ENCODE measurements at places on chromosomes 2 and 18.

DNA sequence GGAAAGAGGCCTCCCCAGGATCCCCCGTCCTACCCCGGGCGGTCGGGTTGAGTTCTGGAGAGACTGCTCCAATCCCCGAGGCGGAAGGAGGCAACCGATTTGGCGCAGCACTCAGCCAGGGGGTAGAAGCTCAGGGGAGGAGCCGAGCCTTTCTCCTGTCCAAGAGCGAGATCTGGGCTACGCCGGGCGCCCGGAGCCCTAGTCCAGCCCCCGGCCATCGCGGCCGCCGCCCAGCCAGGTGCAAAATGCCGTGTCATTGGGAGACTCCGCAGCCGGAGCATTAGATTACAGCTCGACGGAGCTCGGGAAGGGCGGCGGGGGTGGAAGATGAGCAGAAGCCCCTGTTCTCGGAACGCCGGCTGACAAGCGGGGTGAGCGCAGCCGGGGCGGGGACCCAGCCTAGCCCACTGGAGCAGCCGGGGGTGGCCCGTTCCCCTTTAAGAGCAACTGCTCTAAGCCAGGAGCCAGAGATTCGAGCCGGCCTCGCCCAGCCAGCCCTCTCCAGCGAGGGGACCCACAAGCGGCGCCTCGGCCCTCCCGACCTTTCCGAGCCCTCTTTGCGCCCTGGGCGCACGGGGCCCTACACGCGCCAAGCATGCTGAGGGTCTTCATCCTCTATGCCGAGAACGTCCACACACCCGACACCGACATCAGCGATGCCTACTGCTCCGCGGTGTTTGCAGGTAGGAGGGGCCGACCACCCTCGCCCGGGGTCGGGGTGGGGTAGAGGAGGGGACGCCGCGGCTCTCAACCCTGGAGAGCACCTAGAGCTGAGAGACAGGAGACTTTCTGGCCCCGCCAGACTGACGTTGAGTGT is at the start of gene DYSF:
Gene DYSF (plus strand): TSS at position 158 of the 817 bp plus-strand sequence.
- DNase-seq = no peak

GRCh38 chr18:63681449-63682340 is 20.0 kb upstream of the SERPINB3 start:
- DNase-seq = no peak

GRCh38 chr2:27802547-27802946 is 31.0 kb downstream of the MRPL33 start:
- no peak for DNase-seq

GRCh38 chr2:62455957-62456692 is 49.9 kb downstream of the TMEM17 start:
- no peak for DNase-seq

DNA sequence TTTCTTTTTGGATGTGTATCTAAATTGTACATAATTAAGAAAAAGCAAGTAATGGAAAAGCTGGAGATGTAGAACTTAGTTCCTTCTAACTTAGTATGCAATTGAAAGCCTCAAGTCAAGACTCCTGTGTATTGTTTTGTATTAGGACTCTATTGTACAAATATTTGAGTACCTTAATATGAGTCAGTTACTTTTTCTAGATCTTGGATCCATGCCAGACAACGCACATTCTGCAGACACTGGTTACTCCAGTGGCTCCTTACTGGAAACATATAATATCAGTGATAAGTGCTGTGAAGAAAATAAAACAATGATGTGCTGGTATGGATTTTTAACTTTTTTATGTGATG is 1.5 kb downstream of the SLC39A10 start:
- no peak for DNase-seq

GRCh38 chr18:23703057-23703986 is 14.1 kb downstream of the LAMA3 start:
- peak; percentile 42 for DNase-seq

DNA sequence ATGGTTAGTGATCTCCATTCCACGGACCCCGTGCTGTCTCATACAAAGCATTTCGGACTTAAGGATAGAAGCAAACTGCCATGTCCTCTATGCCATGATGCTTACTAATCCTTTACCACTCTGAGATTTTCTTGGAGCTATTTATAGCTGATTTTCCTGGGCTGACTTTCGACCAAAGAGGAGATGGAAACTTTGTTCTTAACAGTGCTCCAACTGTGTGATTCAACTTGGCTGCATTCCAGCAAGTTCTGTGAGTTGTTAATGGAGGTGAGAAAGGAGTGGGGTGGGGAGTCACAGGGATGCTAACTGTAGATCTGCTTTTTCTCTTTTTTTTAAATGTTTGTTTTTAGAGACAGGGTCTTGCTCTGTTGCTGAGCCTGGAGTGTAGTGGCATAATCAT is 45.5 kb upstream of the MSH2 start:
- DNase-seq = peak; percentile 81

- DNase-seq = no peak
Measured at GRCh38 chr2:109471658-109472057, 142.1 kb downstream of the SEPTIN10 start.

- DNase-seq = no peak
Measured at GRCh38 chr2:148613231-148614013, 31.1 kb upstream of the EPC2 start.

- DNase-seq = no peak
Measured at GRCh38 chr2:232439758-232440135, 16.2 kb upstream of the ALPI start.

DNA sequence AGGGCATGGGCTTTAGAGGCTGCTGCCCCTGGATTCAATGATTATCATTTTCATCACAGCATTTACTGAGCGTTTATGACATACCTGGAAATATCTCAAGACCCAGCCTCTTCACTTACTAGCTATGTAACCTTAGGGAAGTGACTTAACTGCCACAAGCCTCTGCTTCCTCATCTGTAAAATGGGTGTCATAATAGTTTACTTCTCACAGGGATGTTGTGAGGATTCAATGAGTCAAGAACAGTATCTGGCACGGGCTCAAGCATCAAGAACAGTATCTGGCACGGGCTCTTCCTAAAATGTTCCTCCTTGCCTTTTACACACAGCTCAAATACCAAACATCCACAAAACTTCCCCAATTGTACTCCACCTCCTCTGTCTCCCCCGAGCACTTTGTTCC is 31.4 kb downstream of the LGALSL start:
- DNase-seq = no peak

GRCh38 chr18:77140439-77141109 is 8.0 kb upstream of the MBP start:
- no peak for DNase-seq

- DNase-seq = no peak
Measured at GRCh38 chr2:233412405-233412804, 58.1 kb downstream of the DGKD start.

GRCh38 chr2:121830809-121831208 is 75.4 kb downstream of the TSN start:
- no peak for DNase-seq

GRCh38 chr2:135485441-135485840 is 45.6 kb downstream of the ZRANB3 start:
- no peak for DNase-seq

DNA sequence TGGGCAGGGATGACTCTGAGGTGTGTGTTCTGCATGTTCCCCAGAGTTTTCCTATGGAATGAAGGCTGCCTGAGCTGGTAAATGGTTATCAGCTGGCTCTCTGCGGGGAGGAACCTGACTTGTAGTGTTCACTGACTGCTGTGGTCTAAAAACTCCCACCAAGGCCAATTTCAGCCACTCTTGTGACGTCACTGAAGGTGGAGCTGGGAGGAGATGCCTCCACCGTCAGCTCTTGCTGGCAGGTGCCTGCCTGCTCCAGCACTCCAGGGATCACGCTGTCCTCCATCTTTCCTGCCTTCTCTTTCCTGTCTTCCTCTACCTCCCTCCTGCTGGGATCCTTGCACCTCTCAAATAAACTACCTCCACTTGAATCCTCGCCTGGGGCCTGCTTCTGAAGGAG is 209.5 kb upstream of the HS6ST1 start:
- no peak for DNase-seq

DNA sequence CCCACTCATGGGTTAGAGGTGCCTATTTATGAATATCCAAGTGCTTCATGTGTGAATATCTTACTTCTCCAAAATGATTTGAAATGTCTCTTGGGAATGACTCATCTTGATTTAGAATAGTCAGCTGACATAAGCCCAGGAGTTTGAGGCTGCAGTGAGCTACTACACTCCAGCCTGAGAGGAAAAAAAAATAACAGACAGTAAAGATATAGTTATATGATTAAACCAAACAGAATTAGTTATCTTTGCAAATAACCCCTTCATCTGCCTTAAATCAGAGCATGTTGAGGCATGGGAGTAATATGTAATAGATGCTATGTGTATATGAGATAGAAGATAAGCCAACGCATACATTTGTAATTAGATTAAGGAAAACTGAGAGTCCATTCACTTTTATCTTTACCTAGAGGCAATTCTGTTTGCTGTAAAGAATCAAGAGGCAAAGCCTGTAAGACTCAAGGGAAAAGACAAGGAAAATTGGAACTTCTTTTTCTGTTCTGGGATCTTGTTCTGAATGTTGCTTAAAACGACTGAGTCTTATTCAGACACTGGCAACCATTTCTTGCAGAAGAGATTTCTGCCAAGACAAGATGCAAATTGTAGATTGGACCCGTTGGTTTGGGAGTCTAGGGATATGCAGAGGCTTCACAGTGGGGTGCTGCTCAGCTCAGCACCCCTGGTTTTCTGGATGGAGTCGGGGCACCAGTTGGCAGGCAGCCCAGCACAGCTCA is 104.4 kb downstream of the LIPG start:
- DNase-seq = no peak

- DNase-seq = peak; percentile 61
Measured at GRCh38 chr2:69642709-69643601, 584 bp downstream of the AAK1 start.

GRCh38 chr2:111627256-111627655 is 256.7 kb downstream of the ANAPC1 start:
- no peak for DNase-seq

DNA sequence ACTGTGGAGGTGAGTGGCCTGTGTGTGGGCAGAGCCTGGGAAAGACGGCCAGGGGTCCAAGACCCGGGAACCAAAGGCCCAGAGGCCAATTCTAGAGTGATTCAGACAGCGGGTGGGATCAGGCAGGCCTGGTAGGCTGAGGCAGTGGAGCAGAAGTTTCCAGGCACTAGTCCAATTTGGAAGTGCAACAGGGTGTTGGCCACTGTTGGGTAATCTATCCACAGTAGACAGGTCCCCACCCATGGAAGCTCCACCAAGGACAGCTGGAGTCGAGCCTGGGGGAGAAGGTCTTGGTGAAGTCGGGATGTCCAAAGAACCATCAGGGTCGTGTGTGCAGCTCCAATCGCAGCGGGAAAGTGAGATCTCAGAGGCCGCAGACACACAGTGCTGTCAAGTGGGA is 125.8 kb upstream of the COPS8 start:
- no peak for DNase-seq

GRCh38 chr2:207423886-207424285 is 105.9 kb upstream of the CREB1 start:
- DNase-seq = no peak

DNA sequence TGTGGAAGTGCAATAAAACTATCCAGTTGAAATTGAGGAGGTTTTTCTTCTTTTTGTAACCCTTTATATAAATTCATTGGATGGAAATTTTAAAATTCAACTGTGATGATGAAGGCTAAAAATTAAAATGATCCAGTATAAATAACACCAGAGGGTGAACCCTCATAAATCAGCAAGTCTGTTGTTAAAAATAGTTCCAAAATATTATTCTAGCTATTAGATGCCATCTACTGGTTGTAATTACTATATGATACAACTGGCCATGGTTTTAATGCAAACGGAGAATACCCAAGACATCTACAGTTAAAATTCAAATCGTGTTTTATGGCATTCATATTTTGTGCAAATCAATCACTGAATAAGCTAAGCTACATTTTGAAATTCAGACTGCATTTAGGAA is 53.8 kb downstream of the TMEM200C start:
- no peak for DNase-seq

DNA sequence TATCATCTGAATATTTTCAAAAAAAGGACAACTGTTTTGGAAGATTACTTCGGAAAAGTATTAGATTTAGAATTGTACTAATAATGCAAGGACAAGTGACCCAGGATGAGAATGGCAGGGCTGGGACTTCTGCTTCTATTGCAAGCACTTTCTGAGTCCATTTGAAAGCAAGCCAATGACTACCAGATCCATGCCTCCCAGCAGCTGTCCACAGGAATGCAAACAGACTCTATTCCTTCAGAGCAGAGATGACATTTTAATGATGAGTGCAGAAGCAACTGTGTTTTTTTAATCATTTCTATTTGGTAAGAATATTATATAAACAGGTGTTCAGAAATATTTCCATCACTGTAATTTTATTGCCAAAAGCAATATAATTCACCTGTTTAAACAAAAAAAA is 456.7 kb downstream of the SOX11 start:
- DNase-seq = no peak

DNA sequence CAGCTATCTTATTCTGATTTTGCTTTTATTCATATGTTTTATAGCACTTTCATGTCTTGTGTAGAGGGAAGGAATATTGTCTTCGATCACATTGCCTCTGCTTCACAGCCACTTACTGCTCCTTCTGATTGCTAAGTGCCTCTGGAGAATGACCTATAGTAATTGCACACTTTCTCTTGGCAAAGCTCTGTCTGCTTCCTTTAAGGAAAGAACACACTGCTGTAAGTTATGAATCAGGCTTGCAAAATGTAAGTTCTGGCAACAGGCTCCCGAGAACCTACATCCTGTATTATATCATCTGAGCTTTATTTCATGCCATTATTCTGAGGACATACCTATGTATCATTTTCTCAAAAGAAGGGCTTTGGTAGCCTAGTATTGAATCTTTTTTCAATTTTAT is 170.7 kb downstream of the ZNF804A start:
- DNase-seq = no peak

DNA sequence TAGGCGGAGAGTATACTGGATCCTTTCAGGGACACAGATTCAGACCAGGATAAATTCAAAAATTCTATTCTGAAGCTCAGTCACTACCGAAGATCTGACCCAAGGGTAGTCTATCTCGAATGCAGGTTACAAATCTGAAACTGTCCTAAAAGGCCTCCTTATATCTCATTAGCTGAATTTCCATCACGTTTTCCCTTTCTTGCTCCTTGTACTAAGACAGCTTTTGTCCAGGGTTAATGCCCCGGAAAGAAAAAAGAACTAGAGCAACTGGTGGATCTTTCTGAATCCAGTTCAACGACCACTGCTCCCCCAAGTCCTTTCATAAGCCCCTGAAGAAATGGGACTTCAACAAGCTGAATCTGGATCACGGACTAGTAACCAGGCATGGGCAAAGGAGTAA is 97.5 kb upstream of the CCDC85A start:
- DNase-seq = no peak

DNA sequence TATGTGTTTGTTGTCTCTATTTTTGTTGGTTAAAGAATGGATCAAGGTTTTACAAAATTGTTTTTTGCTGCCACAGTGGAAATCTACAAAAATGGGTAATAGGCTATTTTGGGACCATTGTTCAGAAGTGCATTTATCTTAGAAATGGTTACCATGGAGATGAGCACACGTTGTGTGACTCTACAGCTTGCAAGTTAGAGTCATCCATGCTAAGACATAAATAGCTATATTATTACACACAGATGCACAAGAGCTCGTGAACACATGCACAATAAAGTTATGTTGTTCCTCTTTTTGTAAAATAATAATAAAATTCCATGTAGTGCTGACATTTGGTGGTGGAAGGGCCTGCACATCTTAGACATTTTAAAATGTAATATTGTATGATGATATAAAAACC is 15.5 kb upstream of the DUSP19 start:
- no peak for DNase-seq

- DNase-seq = no peak
Measured at GRCh38 chr2:113980946-113981345, 91.1 kb downstream of the ACTR3 start.

Data from Caki2 (cell line).